ENCODE measurements at places on chromosomes 12 and 14.

- DNase-seq = no peak
Observed at GRCh38 chr12:110791589-110791988, 48.9 kb upstream of the PPP1CC start.

GRCh38 chr12:108048686-108049085 lies 80.4 kb upstream of the WSCD2 start:
- no peak for DNase-seq

DNA sequence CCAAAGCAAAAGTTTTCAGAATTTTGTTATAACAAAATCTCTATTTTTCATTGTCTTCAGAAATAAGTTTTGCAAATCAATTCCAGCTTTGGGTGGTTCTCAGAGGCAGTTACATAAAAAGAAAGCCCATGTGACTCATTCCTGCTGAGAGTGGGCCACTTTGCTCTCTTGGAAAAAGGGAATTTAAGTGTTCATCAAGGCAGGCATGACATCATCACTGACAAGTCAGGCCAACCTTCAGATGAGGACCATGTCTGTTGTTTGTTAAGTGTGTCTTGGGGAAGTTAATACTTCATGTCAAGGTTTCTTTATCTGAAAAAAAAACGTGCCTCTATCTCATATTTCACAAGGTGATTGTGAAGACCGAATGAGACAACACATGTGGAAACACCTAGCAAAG lies 519.8 kb upstream of the TMPO start:
- no peak for DNase-seq

GRCh38 chr12:120529641-120530417 lies 871 bp upstream of the COQ5 start:
- no peak for DNase-seq

DNA sequence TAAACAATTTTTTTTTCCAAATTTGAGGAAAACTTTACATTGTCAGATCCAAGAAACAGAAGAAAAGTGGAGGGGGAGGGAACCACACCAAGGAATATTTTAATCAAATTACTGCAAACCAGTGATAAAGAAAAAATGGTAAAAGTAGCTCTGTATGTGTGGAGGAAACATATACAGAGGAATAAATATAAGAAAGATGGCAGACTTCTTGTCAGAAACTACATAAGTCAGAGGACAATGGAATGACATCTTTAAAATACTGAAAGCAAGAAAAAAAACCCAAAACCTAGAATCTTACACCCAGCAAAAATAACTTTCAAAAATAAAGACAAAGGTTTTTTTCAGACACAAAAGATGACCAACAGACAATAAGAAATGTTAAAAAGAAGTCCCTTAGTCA lies 10.2 kb upstream of the LLPH start:
- DNase-seq = no peak

GRCh38 chr12:96879301-96879700 lies 27.8 kb upstream of the NEDD1 start:
- no peak for DNase-seq

- DNase-seq = no peak
Observed at GRCh38 chr14:94120667-94121340, 8.6 kb downstream of the IFI27L2 start.

- no peak for DNase-seq
Observed at GRCh38 chr12:107917912-107918800, 143.7 kb downstream of the ASCL4 start.

GRCh38 chr14:24231263-24232120 lies 675 bp downstream of the NEDD8 start:
- no peak for DNase-seq

DNA sequence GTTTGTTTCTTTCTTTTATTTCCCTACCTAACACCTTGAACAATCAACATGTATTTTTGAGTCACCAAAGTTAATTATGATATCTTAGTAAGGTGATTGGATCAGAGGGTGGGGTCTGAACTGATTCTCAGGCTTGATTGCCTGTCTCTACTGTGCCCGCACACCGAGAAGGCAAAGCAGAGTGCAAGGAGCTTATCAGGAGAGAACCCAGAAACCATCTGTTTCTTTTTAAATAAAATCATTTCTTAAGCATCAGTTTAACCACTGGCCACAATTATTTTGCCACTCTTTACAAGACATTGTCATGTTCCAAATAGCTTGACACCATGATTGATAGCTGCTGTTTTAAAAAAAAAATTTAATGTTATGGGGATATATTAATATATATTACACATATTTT lies 3.1 kb downstream of the GARIN2 start:
- no peak for DNase-seq

DNA sequence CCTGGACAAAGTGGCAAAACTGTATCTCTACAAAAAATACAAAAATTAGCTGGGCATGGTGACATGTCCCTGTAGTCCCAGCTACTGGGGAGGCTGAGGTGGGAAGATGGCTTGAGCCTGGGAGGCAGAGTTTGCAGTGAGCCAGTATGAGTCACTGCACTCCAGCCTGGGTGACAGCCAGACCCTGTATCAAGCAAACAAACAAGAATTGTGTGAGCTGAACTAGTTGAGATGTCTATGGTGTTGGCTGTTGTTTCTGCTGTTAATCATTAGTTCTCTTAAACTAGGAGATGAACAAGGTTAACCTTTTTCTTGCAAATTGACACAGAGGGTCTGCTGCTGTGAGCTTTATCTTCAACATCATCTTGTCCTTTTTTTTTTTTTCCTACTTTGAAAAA lies 23.6 kb downstream of the RASSF3 start:
- DNase-seq = no peak

DNA sequence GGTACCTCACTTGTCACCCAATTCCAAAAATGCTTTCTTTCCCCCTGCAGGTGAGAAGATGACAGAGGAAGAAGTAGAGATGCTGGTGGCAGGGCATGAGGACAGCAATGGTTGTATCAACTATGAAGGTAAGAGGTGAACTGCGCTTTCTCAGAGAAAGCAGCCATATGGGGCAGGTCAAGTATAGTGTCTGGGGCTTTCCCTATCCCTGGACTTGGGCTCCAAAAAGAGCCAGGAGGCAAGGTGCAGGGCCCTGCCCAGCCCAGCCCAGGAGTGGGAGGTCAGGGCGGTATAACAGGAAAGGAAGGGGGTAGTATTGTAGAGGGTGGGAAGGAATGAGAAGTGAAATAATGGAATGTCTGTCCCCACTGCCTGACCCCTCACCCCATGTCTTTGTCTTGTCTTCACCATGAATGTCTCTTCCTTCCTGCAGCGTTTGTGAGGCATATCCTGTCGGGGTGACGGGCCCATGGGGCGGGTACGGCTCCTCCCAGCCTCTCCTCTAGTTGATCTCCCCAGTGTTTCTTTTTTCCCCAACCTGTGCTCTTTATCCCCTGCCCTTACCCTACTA lies 2.1 kb downstream of the MYL6 start:
- DNase-seq = no peak

DNA sequence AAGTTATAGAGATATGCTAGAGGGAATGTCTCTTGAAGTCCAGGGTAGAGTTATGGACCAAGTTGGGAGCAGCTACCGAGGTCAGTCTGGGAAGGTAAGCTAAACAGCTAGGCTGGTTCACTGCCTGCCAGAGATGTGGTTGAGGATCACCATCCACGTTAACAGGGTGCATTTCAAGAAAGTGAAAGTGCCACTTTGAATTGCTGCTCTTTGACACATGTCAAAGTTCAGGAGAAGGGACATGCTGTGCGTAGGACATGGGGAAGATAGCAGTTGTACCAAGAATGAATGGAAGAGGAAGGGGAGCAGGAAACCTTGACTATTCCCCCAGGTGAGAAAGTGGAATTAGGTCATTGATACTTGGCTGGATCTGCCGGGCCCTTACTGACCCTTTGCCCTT lies 49.5 kb downstream of the MAX start:
- no peak for DNase-seq

- no peak for DNase-seq
Observed at GRCh38 chr12:15664491-15664890, 124.7 kb downstream of the EPS8 start.

GRCh38 chr12:5521456-5522325 lies 89.8 kb downstream of the NTF3 start:
- DNase-seq = no peak

GRCh38 chr14:23299211-23299957 lies 3.3 kb downstream of the PPP1R3E start:
- DNase-seq = no peak

GRCh38 chr14:29489911-29490425 lies 437.7 kb downstream of the PRKD1 start:
- no peak for DNase-seq

DNA sequence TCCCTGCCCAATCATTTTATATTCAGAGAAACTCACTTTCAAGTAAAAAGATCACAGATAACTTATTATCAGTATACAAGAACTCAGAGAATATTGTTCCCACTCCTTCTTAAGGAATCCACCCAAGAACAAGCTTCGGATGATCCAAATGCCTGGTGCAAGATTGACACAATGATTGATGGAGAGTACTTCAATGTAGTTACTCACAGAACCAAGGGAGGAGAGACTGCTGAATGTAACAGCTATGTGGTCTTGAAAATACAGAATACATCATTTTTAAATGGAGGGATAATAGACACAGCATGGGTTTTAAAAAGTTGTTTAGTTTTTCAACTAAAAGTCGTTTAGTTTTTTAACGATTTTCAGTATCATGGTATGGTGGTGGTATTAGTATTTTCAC lies 38.4 kb upstream of the SELPLG start:
- no peak for DNase-seq

DNA sequence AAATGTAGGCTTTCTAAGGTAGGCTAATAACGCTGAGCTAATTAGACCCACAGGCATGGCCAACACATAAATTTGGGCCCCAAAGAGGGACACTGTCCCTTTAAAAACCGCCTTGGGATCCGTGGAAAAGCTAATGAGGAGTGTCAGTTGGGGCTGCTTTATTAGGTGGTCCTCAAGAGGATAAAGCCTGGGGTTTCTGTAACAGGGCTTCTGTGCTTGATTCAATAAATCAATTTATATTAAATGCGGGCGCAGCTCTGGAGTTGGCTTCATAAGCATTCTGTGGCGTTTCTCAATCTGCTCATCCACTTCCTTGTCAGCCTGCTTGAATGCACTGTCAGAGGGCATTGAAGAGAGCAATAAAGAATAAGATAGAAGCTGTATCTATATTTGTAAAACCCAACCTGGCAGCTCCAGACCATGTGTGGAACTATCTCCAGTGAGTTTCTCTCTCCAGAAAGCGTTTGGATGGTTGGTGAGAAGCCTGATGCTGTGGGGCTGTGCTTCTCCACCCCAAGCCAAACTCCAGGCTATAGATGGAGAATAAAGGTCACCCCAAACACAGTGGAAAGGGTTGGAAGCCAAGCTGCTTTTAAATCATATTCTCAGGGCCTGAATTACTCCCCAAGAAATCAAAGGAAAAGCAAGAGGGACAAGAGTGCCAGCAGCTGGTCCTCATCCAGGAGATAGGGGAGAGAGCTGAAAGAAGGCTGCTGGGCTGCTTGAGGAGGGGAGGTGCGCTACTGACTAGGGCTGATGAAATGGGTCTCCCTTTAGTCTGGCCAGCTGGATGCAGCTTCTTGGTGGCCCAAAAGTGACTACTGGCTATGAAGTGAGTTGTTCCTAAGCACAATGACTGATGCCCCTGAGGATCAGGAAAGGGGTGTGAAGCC lies 222.0 kb downstream of the PPM1H start:
- no peak for DNase-seq

DNA sequence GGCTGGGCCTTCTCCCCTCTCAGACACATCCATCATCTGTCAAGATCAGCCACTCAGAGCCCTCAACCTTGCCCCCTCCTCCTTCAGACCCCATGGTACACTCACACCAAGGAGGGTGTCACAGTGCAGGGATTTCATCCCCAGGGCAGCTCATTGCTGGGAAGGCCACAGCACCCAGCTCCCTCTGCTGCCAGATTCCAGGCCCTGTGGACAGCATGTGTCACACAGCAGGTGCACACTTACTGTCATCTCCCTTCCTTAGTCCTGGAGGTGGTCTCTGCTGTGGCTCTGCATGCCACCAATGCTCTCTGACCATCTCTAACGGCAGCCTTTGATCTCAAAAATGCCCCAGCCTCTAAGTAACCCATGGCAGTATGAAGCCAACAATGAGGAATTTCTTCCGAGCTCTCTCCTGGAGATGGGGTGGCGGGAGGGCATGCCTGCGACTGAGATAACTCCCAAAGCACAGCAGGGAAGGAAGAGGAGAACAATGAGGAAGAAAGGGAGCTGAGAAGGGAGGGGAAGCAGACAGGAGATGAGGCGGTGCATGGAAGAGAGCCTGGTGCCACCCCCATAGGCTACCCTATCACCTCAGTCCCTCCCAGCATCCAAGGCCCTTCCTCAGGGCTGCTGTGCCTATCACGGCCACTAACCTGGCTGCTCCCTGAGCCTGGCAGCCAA lies 101.0 kb downstream of the SINHCAF start:
- DNase-seq = no peak

DNA sequence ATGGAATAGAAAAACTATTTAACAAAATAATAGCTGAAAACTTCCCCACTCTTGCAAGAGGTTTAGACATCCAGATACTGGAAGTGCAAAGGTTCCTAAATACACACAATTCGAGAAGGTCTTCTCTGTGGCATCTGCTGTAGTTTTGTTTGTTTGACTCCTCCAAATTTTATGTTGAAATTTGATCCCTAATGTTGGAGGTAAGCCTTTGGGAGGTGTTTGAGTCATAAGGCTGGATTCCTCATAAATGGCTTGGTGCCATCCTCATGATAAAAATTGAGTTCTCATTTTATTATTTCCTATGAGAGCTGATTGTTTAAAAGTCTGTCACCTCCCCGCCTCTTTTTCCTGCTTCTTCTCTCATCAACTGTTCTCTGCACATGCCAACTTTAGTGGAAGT lies 182.7 kb downstream of the MYRFL start:
- DNase-seq = no peak

GRCh38 chr12:22625762-22626294 lies 857 bp downstream of the ETNK1 start:
- no peak for DNase-seq

GRCh38 chr14:32932302-32932913 lies 6.3 kb upstream of the NPAS3 start:
- no peak for DNase-seq

DNA sequence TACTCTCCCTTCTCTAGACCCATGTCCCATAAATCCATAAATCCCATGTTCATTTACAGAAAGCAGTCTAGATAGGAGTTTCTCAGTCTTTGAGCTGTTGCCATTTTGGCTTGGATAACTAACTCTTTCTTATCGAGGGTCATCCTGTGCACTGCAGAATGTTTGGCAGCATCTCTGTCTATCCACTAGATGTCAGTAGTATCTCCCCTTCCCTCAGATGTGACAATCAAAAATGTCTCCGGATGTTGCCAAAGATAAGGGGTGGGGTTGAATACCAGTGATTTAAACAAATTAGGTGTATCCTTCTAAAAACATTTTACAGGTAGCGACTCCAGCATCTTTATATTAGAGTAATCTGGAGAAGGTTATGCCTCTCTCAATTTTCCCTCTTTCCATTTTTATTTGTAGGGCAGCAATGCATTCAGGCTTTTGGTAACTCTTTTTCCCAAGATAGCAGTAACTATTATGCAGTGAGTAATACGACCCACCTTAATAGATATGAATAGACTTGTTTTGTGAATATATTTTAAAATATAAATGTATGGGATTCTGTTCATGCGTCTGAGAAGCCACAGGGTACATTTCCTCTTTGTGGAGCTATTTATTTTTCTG lies 100.7 kb downstream of the LRRK2 start:
- no peak for DNase-seq
